ENCODE measurements at places on chromosomes 13 and 19.

- DNase-seq: no peak
Observed at GRCh38 chr19:29389495-29389894, 136.3 kb upstream of the VSTM2B start.

DNA sequence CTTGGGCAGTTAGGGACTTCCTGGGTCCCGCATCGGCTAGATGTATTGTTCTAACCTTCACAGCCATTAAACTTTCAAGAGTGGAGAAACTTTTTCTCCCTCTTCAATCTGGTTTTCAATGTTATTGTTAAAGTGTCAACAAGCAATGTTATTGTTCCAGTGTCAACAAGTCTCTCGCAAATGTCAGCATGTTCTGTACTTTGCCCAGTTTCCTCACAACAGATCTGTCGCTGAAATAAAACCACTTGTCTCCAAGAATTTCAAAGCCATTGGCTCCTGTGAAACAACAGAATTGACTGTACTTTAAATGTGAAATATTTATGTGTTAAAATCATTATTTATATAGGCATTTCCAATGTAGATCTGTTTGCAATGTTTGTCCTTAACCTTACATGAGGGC lies 138.0 kb downstream of the ITGBL1 start:
- DNase-seq: no peak

DNA sequence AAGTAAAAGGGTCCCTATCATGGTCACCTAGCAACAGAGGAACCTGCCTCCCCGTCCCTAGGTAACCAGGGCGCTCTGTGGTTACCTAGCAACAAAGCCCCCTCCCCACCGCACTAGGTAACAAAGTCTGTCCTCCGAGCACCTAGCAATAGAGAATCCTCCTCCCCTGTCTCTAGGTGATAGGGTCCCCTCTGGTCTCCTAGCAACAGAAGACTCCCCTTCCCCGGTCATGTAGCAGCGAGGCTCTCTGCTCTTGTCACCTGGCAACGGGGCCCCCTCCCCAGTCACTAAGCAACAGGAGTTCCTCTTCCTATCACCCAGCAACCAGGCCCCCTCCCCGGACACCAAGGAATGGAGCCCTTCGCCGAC lies 307 bp downstream of the JOSD2 start:
- no peak for DNase-seq

DNA sequence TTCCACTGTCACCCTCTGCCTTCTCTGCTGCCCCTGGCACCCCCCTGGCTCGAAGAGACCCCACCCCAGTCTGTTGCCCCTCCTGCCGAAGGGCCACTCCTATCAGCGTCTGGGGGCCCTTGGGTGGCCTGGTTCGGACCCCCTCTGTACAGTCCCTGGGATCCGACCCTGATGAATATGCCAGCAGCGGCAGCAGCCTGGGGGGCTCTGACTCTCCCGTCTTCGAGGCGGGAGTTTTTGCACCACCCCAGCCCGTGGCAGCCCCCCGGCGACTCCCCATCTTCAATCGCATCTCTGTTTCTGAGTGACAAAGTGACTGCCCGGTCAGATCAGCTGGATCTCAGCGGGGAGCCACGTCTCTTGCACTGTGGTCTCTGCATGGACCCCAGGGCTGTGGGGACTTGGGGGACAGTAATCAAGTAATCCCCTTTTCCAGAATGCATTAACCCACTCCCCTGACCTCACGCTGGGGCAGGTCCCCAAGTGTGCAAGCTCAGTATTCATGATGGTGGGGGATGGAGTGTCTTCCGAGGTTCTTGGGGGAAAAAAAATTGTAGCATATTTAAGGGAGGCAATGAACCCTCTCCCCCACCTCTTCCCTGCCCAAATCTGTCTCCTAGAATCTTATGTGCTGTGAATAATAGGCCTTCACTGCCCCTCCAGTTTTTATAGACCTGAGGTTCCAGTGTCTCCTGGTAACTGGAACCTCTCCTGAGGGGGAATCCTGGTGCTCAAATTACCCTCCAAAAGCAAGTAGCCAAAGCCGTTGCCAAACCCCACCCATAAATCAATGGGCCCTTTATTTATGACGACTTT lies 2.0 kb downstream of the ZFP36 start:
- DNase-seq: peak; percentile 44

GRCh38 chr19:17807731-17808316 lies 12.9 kb downstream of the B3GNT3 start:
- no peak for DNase-seq

GRCh38 chr19:45660636-45661035 lies 7.4 kb upstream of the GIPR start:
- DNase-seq: no peak

Data from foreskin keratinocyte (primary cell).